Kidney epithelial cell (primary cell): ENCODE measurements at places on chromosomes 1 and 21.

DNA sequence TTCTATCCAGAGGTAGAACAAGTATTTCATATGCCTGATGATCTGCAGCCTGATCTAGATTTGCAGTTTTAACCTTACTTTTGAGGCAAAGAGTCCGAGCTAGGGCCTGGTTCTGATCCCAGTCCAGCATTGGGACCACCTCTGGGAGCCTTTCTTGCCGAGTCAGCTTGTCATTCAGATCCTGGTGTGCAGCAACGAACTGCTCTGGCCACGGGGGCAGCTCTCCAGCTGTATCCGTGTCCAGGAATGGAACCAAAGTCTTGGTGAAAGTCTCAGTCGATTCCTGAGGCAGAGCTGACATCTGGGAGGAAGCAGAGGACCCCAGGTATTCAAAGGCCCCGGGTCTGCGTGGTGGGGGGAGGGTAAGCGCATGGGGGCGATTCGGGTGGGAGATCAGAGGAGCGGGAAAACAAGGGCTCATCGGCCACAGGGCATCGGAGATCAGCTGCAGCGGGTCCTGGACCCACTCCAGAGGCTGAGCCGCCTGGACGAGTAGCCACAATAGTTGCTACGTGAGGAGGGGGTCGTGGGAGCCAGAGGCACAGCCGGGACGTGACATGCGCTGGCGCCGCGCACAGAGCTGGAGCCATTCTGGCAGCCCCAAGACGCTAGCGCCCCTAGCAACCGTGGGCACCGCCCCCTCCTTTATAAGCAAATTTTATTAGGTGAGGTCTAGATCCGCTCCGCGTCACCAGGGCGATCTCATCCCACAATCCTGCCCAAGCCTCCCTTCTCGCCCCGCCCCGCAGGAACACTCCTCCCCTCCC lies 32.4 kb upstream of the BSDC1 start:
- no peak for DNase-seq

- DNase-seq = no peak
Observed at GRCh38 chr1:80536461-80536860, 1264.3 kb upstream of the ADGRL2 start.

- DNase-seq = no peak
Observed at GRCh38 chr1:205528446-205528886, 24.0 kb downstream of the CDK18 start.

GRCh38 chr1:7666249-7666648 lies 104.8 kb upstream of the VAMP3 start:
- no peak for DNase-seq

- no peak for DNase-seq
Observed at GRCh38 chr1:198919667-198920398, 281.0 kb downstream of the PTPRC start.

DNA sequence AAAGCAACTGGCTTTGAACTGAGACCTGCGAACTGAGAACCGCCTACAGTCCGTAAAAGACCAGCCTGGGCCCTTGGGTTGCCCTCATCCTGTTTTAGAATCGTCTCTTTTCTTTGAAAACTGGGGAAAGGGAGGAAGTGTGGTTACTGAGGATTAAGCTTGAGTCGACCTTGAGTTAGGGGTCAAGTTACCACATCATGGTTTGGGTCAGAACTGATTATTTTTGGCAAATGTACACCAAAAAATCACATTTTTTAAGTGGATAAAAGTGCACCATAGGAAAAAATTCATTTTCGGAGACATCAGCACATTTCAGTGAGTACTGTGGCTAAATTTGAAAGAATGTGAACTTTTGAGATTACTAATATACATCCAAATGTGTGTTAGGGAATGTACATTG lies 76.9 kb upstream of the KAZN start:
- DNase-seq = no peak

GRCh38 chr1:213014642-213015041 lies 1.0 kb downstream of the ANGEL2 start:
- DNase-seq = no peak

- no peak for DNase-seq
Observed at GRCh38 chr1:195577748-195578147, 1030.5 kb downstream of the KCNT2 start.

DNA sequence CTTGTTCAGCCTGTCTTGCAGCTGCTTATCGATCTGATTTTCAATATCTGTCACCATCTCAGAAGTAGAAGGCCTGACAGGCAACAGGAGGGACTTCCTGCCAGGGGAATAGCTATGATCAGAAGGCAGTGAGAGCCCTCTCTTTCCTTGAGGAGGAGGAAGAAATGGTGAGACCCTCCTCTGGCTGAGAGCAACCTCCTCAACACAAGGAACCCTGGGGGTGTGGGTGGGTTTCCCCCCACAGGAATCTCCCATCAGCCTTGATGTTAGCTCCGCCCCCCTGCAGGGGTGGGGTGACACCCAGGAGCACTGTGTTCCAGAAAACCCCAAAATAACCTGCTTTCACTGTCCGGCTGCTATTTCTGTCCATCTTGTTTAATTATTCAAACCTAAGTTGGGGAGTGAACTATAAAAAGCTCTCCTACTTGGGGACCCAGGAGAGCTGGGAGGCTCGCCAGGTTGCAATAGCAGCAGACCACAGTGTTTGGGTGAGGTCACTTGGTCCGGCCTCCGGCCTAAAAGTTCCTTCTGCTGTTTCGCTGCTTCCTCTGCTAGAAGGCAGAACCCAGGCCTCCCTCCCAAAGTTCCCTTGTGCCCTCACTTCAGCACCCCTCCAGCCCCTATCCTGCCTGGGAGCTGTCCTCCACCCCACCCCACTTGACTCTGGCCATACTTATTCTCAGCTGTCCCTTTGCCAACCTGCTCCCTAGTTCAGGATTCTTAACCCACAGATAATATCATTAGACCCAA lies 7.8 kb upstream of the MEF2D start:
- DNase-seq = no peak

DNA sequence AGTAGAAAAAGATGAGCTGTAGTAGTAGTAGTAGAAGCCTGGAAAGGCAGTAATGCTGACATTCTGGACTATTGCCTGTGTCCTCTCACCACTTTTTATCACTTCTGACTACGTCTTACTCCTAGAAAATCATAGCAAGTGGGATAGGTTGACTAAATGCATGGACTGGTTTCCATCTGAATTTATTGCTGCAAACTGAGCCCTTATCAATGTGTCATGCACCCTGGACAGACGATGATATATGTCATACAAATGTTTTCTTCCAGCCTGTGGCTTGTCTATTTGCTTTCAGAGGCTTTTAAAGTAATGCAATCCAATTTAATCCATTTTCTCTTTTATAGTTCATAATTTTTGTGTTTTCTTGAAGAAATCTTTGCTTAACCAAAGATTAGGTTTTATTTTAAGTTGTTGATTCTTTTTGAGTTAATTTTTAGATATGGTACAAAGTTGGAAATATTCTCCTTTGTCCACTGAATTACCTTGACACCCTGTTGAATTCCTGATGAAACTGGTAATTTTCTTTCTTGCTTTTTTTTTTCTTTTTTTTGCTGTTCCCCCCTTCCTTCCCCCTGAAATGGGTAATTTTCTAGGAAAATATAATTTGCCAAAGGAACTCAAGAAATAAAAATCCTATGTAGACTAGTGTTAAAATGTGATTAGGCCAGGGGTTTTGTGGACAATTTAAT lies 47.1 kb downstream of the PHACTR4 start:
- DNase-seq = no peak

DNA sequence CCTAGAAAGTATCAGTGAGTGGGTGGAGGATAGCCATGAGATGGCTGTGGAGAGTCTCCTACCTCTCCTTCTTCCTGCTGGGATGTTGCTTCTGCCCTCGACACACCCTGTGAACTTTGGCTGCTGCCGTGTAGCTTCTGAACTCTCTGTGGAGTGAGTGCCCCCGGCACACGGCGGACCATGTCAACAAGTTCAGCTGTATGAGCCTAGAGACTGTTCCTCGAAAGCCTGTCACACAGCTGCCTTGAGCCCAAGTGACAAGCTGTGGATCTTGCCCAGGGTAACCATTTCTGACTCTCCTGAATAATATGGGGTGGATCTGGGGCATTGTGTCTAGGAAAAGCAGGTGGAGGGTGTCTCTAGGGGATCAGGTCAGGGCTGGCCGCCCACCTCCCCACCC lies 143.2 kb downstream of the NOS1AP start:
- no peak for DNase-seq

DNA sequence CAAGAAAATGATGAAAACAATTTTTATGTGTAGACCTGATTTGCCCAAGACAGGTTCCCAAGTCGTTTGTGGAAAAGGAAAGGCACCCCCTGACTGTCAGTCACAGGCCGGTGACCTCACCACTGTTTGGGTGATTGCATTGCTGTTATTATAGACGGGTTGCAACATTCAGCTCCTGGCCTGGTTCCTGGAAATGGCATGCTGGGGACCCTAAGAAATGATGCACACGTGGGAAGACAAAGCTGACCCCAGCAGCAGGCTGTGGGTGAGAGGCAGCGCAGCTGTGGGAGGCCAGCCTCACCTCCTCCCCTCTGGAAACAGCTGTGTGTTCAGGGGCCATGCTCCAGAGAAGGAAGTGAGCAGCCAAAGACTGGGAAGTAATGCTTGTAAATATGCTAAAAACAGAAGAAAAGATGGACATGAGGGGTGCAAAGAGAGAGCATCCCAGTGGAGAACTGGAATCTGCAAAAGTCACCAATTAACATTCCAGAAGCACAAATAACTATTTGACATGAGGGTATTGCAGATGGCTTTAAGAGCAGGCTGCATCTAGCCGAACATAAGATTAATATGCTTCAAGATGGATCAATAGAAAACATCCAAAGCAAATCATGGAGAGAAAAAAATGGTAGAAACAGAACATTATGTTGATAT lies 23.4 kb upstream of the ABCG1 start:
- no peak for DNase-seq
